ENCODE measurements at places on chromosomes 13 and 19.

- H3K4me1 ChIP-seq: no peaks in the 10 kb centered on the region
- no peak overlapping the region for H3K4me3 ChIP-seq
- no peaks in the 10 kb centered on the region for H3K27me3 ChIP-seq
Measured at GRCh38 chr13:24141333-24141910, 19.1 kb upstream of the SPATA13 start.

DNA sequence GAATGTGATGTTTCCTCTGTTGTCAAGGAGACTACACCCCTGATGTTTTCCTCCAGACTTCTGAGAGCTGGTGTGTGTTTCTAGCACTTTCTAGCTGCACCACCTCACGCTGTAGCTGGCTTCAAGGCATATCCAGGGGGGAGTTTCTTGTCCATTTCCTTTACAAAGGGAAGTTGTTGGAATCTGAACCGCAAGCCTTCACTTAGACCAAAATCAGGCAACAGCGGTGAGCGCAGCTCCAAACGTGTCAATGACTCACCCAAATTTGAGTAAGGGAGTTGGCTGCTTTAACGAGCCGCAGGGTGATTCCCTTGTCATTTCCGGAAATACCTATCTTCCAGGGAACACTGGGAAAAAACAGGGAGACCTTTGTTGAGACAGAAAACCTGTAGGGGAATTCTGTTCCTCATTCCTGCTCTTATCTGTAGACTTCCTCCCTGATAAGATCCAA, 2.5 kb downstream of the LDLR start:
- DNase-seq: peak; percentile 93
- peak overlapping the region; percentile 67 for H3K4me3 ChIP-seq
- H3K4me1 ChIP-seq: peaks cover 83% of the 10 kb centered on the region
- no peaks in the 10 kb centered on the region for H3K27me3 ChIP-seq

GRCh38 chr19:19338082-19338481, 17.5 kb downstream of the MAU2 start:
- H3K4me3 ChIP-seq: no peak overlapping the region
- DNase-seq: no peak
- no peak overlapping the region for H3K27ac ChIP-seq

DNA sequence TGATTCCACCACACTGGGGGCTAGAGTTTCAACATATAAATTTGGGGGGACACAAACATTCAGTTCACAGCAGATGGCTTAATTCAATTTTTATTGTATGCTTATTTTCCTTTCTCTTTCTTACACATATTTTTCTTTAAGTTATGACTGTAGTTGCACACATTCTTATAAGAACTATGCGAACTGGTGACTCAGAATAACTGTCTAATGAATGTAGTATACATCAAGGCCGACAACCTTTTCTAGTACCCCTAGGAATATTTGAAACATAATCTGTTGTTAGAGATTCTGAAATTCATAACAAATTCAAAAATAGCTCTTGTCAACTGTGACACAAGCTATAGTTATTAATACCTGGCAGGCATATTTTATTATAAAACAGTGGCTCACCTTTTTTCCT, 695.6 kb downstream of the PCDH9 start:
- H3K4me3 ChIP-seq: no peak overlapping the region
- no peaks in the 10 kb centered on the region for H3K36me3 ChIP-seq
- H3K4me1 ChIP-seq: no peaks in the 10 kb centered on the region
- no peak overlapping the region for H3K27ac ChIP-seq

GRCh38 chr19:16676101-16676798, 15.3 kb downstream of the TMEM38A start:
- H3K4me1 ChIP-seq: peaks cover 9% of the 10 kb centered on the region
- no peak for DNase-seq
- peaks cover 14% of the 10 kb centered on the region for H3K36me3 ChIP-seq

GRCh38 chr13:101289764-101290163, 126.5 kb downstream of the NALCN start:
- no peaks in the 10 kb centered on the region for H3K36me3 ChIP-seq
- DNase-seq: no peak
- no peak overlapping the region for H3K4me3 ChIP-seq
- H3K27ac ChIP-seq: no peak overlapping the region

- DNase-seq: no peak
- H3K4me1 ChIP-seq: peaks cover 36% of the 10 kb centered on the region
- peak overlapping the region; percentile 52 for H3K27ac ChIP-seq
- peaks cover 50% of the 10 kb centered on the region for H3K36me3 ChIP-seq
- H3K4me3 ChIP-seq: no peak overlapping the region
Measured at GRCh38 chr19:34319785-34320184, 45.2 kb upstream of the GPI start.

DNA sequence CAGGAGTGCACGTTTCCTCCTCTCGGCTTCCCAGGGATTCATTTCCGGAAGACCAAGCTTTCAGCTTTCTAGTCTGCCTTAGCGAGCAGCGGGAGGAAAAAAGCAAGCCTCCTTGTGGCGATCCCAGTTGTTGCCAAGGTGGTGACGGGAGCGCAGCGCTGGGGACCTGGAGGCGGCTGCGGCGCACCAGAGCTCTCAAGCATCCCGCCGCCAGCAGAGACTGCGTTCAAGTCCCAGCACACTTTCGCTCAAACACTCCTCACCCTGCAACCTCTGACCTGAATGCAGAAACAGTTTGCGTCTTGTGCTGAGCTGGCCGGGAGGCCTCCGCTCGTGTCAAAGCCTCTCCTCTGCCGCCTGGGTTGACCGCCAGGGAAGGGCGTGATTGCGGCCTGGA, 4.9 kb downstream of the GSX1 start:
- no peaks in the 10 kb centered on the region for H3K36me3 ChIP-seq
- peaks cover 16% of the 10 kb centered on the region for H3K4me1 ChIP-seq
- peaks cover 100% of the 10 kb centered on the region for H3K27me3 ChIP-seq
- no peak for DNase-seq

- no peaks in the 10 kb centered on the region for H3K27me3 ChIP-seq
- H3K27ac ChIP-seq: no peak overlapping the region
- no peak for DNase-seq
- H3K36me3 ChIP-seq: no peaks in the 10 kb centered on the region
- no peak overlapping the region for H3K4me3 ChIP-seq
- H3K4me1 ChIP-seq: no peaks in the 10 kb centered on the region
Measured at GRCh38 chr13:94192431-94192975, 287.0 kb downstream of the DCT start.

GRCh38 chr13:49146950-49147355, 73.2 kb upstream of the MLNR start:
- H3K27ac ChIP-seq: peak overlapping the region; percentile 23
- peaks cover 5% of the 10 kb centered on the region for H3K4me1 ChIP-seq
- no peaks in the 10 kb centered on the region for H3K27me3 ChIP-seq
- H3K36me3 ChIP-seq: peaks cover 7% of the 10 kb centered on the region

Data from esophagus muscularis mucosa (tissue), 4 donors.